ENCODE measurements at places on chromosomes 6 and 20.

DNA sequence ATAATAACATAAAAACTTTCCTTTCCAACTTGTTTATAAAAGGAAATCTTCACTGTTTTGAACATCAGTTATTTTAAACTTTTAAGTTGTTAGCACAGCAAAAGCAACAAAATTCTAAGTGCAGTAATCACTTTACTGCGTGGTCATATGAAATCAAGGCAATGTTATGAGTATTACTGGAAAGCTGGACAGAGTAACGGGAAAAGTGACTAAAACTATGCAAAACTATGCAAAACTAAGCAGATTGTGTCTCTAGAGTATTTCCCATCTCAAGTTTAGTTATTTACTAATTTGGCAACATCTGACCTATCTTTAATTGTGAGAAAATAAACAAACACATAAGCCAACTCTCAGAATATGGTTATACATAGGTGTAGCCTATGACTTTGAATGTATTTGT lies 10.9 kb upstream of the ANKEF1 start:
- no peak for DNase-seq

GRCh38 chr20:59912609-59913008 lies 20.8 kb downstream of the SYCP2 start:
- DNase-seq: no peak

GRCh38 chr20:63850689-63851547 lies 10.4 kb upstream of the ABHD16B start:
- peak; percentile 54 for DNase-seq

DNA sequence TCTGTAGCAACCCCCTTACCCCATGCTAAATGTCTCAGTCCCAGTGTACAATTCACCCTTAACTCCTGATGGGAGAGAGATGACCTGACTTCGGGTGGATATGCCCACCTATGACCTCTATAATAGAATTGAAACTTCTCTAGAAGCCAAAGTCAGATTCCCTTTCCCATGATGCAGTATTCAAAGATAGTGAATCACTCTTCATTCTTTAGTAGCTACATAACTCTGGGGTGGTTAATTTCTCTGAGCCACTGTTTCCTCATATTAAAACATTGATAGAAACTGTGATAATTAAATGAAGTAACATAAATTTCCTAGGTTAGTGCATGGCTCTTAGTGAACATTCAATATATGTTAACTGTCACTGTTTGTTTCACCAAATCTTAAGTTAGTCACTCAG lies 500.4 kb downstream of the COL12A1 start:
- no peak for DNase-seq

DNA sequence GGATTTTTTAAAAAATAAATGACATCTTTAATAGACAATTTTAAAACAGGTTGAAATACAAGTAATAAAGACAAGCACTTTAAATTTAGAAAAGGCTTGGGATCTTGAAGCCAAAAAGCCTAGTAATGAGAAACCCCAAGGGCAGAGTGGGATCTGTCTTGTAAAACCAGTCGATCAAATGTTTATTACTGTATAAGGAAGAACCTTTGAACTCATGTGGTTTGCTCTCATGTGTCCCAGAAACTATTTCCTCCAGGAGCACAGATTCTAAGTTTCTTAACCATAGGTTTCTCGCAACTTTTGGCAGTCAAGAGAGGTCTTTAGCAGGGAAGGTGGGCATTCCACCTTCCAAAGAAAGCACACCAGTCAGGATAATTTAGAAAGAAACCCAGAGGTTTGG lies 541.7 kb upstream of the BTBD3 start:
- no peak for DNase-seq

DNA sequence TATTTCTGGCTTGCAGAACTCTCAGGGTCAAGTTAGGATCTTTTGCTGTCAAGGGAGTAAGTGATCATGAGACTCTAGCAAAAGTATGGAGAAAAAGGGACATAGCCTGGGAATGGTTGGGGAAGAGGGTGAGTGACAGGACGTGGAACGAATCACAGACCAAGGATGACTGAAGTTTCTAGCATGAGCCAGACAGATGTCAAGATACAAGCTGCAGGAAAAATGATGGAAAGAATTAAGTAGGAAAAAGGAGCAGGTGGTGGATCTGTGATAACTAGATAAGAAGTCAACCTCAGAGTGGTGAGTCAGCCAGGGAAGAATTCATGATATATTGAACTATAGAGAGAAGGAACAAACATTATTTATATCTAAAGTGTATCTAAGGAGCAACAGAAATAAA lies 159.8 kb upstream of the SYNDIG1 start:
- no peak for DNase-seq

- DNase-seq: no peak
These were observed 1074.3 kb downstream of the KIF16B start for GRCh38 chr20:15498926-15499325.

DNA sequence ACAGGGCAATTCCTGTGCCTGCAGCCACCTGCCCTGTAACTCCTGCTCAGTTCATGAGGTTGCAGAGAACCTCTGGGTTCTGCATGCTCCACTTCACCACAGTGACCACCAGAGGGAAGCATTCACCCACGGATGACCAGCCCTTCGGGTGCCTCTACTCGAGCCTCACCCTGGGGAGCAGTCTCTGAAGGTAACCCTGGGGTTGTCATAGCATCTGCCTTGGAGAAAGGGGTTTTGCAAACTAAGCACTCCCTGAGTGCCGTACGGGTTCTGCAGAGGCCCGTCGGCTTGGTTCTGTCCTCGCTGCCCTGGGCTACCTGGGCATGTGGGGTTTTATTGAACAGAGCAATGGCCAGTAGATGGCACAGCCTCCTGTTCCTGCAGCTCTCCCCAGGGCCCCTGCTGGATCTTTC lies 10.2 kb upstream of the CST5 start:
- peak; percentile 32 for DNase-seq

- no peak for DNase-seq
These were observed 67.3 kb upstream of the DDR1 start for GRCh38 chr6:30816791-30817739.

DNA sequence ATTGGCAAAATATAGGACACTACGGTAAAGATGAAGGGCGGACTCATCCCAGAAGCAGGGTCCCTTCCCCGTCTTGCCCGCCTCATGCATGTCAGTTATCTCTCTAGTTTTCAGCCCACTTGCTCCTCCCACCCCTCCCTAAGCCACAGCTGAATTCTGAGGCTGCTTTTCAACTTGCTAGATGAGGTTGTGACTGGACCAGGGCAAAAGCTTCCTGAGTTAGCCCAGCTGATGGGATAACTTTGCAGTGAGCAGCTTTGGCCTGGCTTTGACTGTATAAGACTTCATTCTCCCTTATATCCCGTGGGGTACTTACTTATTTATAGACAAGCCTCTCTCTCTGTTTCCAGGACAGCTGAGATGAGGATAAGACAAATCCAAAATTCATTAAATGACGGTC lies 23.2 kb downstream of the GHRH start:
- DNase-seq: no peak

DNA sequence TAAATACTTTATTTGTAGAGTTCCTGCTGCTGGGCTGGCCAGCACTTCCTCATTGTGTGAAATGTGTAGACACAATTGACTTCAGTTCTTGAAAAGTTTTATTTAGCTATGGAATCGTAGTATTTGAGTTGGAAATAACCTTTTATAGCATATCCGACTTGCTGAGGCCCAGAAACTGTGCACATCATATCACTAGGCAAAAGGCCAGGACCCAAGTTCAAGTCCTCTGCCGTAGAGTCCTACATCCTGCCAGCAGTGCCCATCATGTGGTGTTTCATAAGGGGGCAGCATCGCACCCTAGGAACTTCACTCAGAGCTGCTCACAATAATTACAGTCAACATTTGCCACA lies 207.7 kb upstream of the SNX9 start:
- DNase-seq: no peak

- no peak for DNase-seq
These were observed 16.9 kb upstream of the MRGBP start for GRCh38 chr20:62779417-62779685.

GRCh38 chr6:165227644-165228329 lies 81.6 kb downstream of the C6orf118 start:
- no peak for DNase-seq

- no peak for DNase-seq
These were observed 80.7 kb upstream of the CCN6 start for GRCh38 chr6:111973118-111973761.

GRCh38 chr6:144895313-144896278 lies 610.5 kb downstream of the UTRN start:
- no peak for DNase-seq

Data from stimulated activated CD4-positive, alpha-beta T cell treated with anti-CD3 and anti-CD28 coated beads, Interleukin-1b, Interleukin-23, amount 100 ng/mL, for 24 hours (primary cell).